Stimulated activated CD4-positive, alpha-beta T cell treated with anti-CD3 and anti-CD28 coated beads, Interleukin-15, amount 100 ng/mL, for 1 hour (primary cell): ENCODE measurements at places on chromosomes 11 and 22.

DNA sequence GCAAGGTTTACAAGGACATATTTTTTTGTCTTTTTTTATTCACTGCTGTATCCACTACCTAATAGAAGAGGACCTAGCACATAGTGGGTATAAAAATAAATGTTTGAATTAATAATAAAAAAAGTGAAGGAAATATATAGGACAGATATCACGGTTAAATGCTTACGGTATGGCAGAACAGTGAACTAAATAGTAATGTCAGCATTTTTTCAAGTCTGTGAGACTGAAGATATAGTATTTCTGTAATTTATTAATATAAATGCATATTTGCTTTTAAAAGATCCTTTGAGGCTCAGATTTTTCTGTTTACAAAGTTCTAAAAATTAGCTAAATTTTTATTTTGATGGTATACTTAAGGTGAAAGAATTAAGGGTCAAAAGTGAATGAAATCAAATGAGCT, 68.6 kb upstream of the CNTN5 start:
- DNase-seq: no peak

DNA sequence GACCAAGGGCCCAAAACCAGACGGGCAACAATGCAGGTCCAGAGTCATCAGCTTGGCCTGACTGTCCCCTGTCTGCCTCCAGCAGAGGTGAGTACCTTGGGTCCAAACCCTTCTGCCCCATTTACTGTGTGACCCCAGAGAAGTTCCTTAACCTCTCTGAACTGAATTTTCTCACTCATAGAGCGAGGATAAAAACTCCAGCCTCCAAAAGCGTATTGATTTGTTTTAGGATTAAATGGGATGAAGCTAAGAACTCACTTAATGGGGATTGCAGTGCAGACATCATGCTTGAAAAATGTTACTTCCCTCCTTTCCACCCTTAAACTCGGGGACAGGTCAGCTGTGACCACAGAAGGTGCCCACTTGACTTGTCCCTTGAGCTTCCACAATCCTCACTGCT, 22.6 kb downstream of the IGLL1 start:
- no peak for DNase-seq

- no peak for DNase-seq
Observed at GRCh38 chr11:111557425-111558111, 17.0 kb downstream of the LAYN start.

- no peak for DNase-seq
Observed at GRCh38 chr11:2869561-2870427, 15.8 kb downstream of the CDKN1C start.
